ENCODE measurements at places on chromosomes 7 and 10.

GRCh38 chr7:55649238-55649637, 76.9 kb upstream of the VOPP1 start:
- no peak for DNase-seq

DNA sequence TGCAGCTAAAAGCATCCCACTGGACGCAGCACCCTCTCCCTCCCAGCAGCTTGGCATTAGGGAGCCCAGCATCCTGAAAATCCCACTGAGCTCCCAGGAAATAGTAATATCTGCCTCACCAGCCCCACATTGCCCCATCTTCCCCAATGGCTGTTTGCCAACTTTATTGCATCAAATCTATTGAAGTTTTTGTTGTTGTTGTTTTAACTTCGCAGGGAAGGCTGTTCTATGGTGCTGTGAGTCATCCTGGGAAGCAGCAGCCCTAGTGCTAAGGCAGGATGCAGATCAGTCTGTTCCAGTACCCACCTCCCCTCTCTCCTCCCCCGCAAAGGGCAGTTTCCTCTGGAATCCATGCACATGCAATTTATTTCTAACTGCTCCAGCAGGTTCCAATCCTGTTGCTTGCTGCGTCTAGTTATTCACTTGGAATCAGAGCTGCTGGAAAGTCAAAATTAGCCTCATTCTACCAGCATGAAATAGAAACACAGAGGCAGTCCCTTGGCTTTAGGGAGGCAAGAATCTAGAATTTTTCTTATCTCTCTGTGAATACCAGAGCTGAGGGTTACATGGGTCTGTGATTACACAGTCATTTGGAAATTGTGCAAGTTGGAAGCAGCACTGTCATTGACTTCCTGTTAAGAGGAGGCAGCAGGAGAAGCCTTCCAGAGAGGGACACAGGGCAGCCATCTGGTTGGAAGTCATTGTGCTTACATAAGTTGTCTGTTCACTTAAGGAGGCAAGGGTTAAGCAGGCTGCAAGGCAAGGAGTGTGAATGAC, 115.9 kb upstream of the CACUL1 start:
- no peak for DNase-seq

DNA sequence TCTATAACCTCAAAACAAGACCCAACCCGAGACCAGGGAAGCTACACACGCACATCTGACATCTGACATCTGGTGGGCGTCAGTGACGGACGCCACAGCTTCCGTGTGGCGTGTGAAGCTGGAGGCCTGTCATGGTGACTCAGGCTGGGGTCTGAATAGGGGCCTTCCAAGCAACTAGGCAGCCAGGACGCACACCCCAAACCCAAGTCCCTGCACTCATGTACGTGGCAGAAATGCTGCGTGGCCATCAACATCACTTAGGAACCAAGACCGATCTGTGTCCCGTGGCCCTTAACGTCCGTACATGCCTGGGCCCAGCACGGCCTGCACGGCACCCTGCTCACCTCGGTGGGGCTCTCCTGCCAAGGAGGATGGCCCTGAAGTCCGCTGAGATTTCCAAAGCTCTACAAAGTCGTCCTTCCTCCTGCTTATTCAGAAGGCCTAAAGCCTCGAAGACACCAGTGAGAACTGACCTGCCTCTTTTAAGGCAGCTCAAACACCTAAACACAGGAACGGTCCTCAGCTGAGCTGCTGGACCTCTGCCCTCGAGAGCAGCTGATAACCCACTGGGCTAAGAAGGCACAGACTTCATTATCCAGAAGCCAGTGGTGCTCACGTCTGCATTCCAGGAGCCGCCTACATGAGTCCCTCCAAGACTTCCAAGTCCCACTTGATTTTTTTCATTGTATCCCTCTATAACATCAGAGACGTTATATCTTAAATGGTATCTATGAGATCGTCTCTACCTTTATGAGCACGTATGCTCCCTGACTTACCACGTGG, 82.5 kb downstream of the DIP2C start:
- DNase-seq = no peak

- no peak for DNase-seq
Measured at GRCh38 chr7:11533229-11533820, 298.7 kb downstream of the THSD7A start.

DNA sequence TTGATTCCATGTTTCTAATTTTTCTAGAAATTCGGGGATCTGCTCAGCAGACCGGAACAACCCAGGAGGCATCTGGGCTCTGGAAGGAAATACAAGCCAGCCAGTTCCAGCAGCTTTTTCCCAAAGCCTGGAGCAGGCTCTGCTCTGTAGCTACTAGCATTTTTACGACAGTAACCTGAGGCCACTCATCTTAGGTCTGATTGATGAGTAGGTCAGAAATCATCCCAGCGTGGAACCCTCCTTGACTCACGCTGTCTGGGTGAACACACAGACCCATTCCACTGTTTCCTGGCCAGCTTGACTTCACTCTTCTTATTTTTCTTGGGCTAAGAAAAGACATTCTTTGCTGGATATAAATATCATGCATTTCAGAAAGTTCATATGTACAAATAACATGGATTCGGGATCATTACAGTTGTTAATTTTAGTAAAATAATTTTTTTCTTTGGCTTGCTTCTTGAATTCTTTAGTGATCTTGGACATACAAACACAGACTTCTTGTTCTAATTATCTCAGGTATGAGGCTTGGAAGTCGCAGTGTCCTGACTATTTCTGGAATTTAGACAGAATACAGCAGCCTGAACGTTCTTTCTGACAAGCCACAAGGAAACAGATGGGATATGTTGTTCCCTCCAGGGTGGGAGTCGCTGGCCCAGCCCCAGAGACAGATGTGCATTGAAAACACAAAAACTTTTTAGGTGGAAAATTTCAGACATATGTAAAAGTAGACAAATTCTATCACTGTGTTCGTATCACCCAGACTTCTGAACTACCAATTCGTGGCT, 54.6 kb upstream of the PITRM1 start:
- DNase-seq = no peak

DNA sequence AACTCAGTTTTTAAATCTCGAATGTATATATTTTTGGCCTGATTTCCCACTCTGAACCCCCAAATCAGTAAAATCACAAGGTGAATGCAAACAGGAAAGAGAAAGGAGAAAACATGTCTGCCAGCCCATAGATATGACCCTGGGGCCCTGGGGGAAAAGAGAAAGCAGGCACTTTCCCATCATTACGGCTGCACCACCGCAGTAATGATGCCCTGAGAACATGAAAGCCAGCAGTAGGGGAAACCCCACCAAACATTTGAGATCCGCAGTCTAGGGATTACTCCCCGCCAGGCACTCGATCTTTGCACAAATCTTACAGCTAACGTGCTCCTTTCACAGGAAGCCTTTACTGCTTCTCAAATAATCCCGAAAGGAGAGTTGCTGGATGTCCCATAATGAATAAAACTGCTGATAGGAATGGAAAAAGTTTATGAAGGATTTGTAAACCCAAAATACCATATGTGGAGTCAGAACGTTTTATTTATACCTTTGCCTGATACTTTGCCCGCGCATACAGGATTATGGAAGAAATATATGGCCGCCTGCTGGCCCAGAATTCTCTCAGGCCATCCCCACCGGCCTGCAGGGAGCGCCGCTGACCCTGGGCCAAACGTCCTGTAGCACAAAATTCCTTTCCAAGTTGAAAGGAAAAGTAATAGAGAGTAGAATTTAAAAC, 180.0 kb upstream of the INHBA start:
- no peak for DNase-seq

DNA sequence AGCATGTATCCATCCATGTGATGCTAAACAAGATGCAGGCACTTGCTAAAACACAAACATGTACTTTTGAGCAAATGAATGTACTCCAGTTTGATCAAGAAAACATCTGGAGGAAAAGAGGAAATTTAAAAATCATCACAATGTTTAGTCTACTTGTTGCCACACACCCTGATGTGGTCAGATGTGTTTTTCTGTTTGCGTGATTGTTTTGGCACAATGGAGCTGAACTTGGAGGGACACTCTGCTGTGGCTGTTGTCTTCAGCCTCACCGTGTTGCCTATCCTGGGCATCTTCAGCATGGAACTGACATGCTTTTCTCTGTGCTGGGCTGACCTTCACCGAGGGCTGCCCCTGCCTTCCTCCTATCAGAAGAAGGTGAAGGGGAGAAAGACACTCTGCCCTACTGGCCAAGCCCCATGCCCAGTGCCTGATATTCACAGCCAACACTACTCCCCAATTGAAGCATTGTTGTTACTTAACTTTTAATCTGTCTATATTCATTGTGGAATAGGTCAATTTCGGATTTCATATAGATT, 268.3 kb upstream of the IGFBP3 start:
- no peak for DNase-seq

- no peak for DNase-seq
Measured at GRCh38 chr10:125538947-125539731, 143.8 kb downstream of the TEX36 start.

DNA sequence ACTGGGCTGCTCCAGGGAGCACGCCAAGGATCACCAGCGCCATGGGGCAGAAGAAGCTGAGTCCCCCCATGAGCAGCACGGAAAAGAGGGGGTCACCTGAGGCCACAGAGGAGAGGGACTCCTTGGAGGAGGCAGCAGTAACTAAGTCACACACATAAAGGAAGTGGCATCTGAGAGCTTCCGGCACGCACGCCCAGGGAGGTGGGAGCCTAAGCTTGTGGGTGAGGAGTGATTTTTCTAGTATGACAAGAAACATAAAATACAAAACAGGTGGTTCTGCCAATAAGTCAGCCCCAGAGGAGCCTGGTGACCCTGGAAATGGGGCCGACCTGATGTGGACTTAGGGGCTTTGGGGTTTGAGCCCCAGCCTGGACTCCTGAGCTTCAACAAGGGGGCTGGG, 60.8 kb downstream of the CARD11 start:
- DNase-seq = peak; percentile 27

- no peak for DNase-seq
Measured at GRCh38 chr10:104127411-104127810, 5.4 kb downstream of the SFR1 start.

- no peak for DNase-seq
Measured at GRCh38 chr10:124244256-124244877, 151.0 kb upstream of the CHST15 start.

- DNase-seq = no peak
Measured at GRCh38 chr7:83946801-83947200, 247.8 kb downstream of the SEMA3A start.

DNA sequence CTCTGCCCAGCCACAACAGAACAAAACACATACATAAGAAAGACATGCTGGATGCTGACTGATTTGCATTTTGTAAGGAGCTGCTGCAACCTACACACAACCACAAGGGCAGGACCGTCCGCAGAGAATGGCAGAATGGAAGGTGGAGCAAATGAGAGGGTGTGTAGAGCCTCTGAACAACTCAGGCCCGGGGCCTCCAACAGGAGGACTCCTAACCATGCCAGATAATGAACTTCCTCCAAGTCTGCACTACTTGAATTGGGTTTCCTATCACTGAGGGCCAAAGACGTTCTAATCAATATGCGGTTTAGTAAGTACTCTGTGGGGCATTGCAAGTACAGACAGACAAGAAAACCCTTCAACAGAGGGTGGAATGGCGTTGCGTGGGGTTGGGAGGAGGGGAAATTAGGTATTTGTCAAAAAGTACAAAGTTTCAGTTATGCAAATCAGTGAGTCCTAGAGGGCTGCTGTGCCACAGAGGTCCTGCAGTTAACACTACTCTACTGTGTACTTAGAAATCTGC, 14.6 kb downstream of the VOPP1 start:
- DNase-seq = no peak

GRCh38 chr7:134121632-134122139, 5.5 kb upstream of the LRGUK start:
- DNase-seq = no peak

GRCh38 chr10:69466689-69467088, 15.4 kb downstream of the TSPAN15 start:
- no peak for DNase-seq

GRCh38 chr10:88833156-88833555, 18.5 kb downstream of the ANKRD22 start:
- DNase-seq = no peak

- DNase-seq = no peak
Measured at GRCh38 chr10:58567652-58568051, 55.0 kb downstream of the BICC1 start.

DNA sequence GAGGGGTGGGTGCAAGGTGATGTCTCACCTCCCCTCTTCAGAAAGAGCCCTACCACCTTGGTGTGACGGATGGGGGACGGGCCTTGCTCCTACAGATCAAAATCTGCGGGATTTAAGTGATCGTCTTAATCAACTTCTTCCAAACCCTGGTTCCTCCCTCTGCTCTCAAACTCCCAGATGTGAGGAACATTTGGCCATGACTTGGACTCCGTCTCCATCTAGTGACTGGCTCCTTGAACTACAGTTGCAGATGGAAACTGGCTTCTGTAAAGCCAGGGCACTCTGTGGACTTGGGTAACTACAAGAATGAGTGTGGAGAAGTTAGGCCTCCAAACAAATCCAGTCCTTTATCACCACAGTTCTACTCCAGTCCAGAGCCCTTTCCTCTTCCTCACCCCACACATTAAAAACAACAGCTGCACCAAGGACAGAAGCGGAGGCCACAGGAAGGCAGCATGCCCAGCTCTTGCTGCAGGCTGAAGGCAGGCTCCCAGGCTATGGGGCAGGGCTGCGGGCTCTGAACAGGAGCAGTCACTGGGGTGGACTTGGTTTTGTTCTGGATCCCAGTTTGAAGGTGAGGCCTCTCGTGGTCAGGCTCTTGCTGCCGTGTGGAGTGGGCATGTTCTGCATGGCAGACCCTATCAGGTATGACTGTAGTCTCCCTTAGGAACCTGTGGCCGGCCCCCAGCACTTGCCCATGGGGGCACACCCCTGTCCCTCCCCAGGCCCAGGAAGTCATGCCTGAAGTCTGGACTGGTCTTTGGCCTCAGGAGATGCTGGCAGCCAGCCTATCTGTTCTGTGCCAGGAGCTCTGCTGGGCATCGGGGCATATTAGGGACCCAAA, 79.4 kb downstream of the VWC2 start:
- DNase-seq = no peak

GRCh38 chr10:89574368-89574767, 39.0 kb upstream of the SLC16A12 start:
- no peak for DNase-seq

DNA sequence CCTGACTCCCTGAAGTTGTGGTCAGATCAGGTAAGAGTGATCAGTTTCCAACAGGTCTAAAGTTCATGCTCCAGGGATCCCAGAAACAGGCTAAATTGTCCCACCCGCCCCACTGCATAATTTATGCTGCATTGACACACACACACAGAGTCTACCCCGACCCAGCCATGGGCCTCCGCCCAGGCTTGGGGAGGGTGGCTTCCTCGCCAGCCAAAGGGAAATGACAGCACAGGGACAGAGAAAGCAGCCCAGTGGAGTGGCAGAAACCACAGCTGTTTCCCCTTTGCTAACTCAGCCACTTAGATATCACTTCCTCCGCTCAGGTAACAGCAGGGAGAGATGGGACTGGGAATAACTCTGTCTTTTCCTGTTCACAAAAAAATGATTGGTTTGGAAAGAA, 9.4 kb downstream of the SH3PXD2A start:
- DNase-seq = no peak

DNA sequence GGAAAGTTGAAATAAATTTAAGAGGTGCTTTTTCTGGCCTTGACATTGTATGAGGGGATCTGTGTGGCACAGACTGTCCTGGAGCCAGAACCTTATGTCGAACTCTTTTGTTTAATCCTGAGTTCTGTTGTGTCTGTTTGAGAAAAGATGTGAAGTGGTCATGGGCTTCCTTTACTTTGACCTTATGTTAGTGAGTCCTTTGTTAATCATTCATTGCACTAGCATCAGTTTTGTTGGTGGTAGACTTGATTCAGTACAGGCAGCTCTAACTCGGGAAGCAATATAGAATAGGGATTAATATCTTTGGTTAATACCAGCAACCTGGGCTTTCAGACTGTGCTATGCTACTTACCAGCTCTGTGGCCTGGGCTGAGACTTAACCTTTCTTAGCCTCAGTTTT, 123.9 kb upstream of the FZD1 start:
- DNase-seq = no peak
